ENCODE measurements at places on chromosomes 7 and 10.

DNA sequence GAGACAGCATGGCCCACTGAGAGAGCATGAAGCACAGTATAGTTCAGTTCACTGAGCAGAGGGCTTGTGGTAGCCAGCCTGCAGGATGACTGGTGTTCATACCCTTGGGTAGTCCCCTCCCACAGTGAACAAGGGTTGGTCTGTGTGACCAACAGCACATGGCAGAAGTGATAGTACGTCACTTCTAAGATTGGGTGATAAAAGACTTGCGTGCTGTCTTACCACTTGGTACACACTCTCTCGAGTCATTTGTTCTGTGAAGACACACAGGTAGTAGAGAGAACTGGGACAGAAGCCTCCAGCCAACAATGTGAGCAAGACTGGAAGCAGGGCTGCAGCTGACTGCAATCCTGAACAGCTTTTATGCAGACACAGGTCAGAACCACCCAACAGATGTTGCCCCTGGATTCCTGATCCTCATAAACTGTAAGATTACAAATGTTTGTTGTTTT lies 14.6 kb downstream of the EPC1 start:
- DNase-seq: no peak

DNA sequence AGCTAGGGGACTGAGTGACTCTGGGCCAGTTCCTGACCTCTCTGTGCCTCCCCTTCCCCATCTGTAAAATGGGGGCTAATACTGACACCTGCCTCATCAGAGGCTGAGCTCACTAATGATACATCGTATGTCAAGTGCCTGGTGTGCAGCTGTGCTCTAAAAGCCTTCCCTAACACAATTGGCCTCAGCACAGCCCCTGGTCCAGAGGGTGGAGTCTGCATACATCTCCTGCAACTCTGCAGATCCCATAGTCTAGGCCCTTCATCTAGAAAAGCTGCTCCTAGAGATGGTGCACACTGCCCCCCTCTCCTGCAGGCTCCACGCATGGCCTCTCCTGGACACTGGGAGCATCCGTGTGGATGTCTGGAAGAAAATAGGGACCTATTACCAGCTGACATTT lies 255.0 kb downstream of the RPS24 start:
- no peak for DNase-seq

DNA sequence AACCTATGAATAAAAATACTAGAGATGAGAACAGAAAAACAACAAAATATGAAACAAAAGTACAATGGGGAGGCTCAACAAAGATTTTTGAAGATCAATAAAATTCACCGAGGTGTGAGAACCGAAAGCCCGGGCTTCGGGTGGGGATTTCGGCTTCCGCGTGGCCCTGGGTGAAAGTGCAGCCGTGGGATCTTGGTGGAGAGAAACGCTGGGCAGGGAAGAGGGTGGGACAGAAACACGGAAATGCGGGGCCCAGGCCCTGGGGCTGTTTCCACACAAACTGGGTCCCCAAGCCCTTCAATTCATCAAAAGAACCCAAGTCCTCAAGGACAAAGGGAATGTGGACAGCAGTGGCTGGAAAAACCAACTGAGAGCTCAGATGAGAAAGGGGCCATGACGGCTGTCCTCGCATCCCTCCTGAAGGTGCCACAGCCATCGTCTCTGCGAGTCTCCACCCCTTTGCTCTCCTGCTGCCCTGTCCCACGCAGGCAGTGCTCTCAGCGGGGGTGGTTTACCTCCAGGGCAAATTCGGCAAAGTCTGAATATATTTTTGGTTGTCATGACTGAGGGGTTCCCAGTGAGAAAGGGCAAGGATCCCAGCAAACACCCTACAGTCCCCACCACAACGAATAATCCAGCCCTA lies 19.7 kb downstream of the FOXL3 start:
- DNase-seq: no peak

DNA sequence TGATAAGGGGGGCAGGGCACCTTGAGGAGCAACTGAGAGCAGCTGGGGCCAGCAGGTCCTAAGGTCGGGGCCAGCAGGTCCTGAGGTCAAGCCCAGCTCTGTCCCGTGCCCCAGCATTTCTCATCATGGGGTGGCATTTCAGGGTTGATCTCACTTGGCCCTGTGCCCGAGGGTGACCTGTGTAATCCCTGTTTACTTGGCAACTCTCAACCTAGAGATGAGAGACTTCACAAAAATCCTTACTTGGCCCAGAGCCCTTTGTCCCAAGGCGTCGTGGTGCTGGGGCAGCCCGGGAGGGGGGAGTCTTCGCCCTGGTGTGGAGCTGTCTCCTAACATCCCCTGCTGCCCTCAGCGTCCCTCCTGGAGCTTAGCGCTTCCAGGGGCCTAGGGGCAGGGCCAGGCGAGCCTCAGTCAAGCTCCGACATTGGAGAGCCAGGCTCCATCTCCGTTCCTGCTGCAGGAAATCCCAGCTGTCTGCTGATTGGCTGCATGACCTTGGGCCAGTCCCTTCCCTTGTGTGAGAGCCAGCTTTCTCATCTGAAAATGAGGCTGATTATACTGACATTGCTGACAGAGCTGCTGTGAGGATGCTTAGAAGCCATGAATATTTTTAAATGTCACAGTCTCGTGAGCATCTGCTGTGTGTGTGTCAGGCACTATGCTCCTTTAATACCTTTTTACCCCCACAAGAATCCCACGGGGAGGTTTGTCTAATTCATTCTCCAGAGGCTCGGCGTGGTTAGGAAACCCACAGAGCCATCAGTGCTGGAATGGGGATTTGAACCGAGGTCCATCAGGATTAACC lies 94.3 kb downstream of the ZMIZ1 start:
- DNase-seq: no peak
